ENCODE measurements at places on chromosomes 3 and 15.

- DNase-seq: no peak
Measured at GRCh38 chr3:128410669-128411573, 55.8 kb downstream of the DNAJB8 start.

DNA sequence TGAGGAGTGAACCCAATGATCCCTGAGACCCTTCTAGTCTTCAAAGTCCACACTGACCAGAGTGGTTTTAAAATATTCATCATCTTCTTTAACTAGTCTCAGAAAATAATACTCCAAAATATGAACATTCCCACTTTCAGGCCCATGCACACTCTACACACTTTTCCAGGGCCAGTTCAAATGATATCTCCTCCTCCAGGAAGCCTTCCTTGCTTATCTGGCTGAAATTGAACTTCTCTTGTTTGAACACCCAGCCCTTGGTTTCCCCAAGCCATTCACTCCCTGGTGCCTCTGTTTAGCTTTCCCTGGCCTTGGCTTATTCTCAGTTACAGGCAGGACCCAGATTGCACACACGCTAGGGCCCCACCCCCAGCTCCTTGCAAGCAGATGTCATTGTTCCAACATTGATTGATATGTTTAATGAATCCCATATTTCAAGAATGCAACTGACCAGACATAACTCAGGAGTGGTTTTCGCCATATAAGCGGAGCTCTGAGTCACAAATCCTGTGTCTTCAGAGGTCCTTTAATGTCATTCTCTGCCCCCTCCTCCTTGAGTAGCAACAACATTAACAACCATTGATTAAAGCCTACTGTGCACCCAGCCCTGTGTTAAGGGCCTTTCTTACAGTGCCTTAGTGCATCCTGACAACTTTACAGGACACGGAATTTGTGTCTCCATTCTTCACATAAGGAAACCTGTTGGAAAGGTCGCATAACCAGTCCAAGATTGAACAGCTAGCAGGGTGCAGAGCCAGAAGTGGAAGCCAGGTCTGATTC lies 2.1 kb downstream of the ITGA11 start:
- no peak for DNase-seq

DNA sequence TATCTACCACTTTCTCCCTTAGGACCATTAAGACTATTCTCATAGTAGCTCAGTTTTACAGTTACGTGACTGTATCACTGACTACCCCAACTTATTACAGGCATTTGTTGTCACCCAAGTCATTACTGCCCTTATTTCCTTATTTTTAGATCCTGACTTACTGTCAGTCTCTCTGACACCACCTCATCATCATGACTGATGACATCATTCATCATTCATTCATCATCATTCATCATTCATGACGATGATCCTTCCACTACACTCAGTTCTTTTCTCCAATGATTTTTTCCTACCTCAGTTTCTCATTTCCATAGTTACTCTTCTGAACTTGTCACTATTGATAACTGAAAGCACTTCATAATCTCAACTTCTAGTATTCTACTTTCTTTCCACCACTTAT lies 83.8 kb downstream of the ADAM10 start:
- DNase-seq: no peak

- DNase-seq: no peak
Measured at GRCh38 chr3:5057272-5057671, 64.8 kb upstream of the ARL8B start.

- DNase-seq: no peak
Measured at GRCh38 chr3:97970156-97970555, 2.1 kb downstream of the RIOX2 start.

DNA sequence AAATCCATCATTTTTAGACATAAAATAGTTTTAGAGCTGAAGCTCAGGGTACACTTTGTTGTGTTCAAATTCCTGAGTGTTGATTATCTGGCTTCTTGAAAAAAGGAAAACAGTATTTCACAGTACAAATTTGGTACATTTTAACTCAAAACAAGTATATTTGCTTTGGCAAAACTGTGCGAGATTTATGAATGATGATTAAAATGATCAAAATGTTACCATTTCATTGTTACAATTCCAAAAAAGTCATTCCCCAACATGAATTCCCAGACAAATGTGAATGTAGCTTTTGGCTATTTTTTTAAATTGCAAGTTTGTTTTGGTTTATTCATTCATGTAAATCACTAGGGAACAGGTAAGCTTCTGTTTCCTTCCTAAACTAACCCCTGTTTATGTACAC lies 347.4 kb upstream of the DCBLD2 start:
- no peak for DNase-seq

- no peak for DNase-seq
Measured at GRCh38 chr3:105907777-105908176, 39.0 kb upstream of the CBLB start.

- no peak for DNase-seq
Measured at GRCh38 chr3:196009456-196009855, 72.4 kb downstream of the TFRC start.

DNA sequence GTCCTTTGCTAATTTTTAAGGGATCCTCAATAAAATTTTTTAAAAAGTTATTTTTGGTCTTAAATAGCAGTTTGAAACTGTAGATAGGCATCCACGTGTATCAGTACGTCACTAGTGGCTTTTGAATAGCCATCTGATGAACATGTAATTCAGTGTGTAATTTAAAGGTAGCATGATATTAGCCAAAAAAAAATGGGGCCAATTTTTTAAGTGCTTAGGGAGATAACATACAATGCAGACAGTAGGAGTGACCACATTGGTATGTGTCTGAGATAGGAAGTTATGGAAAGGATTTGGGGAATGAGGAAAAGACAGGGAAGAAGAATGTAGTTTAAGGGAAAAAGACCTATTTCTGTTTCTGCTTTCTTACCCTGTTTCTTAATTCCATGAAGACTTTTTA lies 2.5 kb downstream of the AP4E1 start:
- no peak for DNase-seq

DNA sequence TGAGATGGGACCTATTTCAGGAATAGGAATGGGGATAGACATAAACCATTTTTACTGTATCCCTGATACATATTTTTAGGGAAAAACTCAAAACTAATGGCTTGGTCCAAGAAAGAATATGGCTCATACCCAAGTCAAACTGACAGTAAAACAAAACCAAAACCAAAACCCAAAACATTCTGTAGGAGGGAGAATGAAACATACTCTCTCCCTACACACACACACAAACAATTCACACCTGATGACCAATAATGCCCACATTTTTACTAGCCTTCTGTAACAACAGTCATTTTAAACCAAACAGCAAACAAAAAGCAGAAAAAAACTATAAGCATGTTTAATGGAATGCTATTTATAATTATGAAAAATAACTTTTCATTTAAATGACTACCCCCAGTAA lies 74.9 kb downstream of the NBEAL2 start:
- DNase-seq: no peak

GRCh38 chr3:29922992-29923746 lies 642.3 kb downstream of the RBMS3 start:
- DNase-seq: no peak

GRCh38 chr3:159828542-159828943 lies 160.1 kb upstream of the IL12A start:
- DNase-seq: no peak

DNA sequence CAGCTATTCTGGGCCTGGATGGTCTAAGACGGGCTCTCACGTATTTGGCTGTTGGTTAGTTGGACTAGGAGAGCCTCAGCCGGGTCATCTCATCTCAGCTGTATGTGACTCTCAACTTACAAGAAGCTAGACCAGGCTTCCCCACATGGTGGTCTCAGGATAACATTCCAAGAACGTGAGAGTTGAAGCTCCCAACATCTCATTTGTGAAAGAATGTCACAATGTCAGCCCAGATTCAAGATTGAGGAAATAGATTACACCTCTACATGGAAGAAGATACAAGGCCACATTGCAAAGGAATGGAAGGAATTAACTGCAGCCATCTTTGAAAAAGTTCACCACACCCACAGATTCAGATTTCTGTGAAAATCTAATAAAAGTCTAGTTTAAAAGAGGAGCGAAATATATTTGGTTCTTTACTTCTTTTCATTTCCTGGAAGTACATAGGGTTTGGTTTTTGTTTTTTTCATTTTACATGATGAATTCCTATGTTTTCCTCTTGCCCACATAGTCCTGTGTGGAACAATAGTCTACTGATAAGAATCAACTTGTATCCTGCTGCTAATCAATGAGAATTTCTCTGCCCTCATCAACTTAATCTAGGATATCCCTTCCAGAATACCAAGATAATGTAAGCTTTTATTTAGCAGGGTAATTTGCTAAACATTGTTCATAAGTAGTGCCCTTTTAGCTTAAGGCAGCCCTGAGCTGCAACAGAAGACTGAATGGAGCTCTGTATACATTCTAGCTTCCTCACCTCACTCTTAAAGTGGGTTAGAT lies 116.5 kb downstream of the CMSS1 start:
- DNase-seq: no peak

Measured in stimulated activated CD4-positive, alpha-beta T cell treated with anti-CD3 and anti-CD28 coated beads, TNF-alpha, amount 100 ng/mL, for 24 hours (primary cell).